ENCODE measurements at places on chromosomes 11 and 22. TPM values are rescaled to one million over a fixed set of nuclear protein-coding genes. Genes with fewer than 3 reads are reported as not detected.

HEPHL1 gene
- total RNA-seq, result not detected

DNA sequence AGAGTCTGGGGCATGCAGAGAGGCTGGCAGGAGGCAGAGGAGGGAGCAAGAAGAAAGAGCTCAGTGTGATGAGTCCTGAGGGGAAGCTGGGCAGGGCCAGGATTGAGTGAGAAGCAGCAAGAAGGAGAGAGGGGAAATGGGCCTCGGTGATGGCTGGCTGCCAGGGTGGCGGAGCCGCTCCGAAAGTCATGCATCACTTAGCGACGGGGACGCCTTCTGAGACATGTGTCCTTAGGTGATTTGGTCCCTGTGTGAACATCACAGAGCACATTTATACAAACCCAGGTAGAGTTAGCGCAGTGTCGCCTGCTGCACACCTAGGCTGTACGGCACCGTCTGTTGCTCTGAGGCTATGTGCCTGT, 15.1 kb downstream of the TBC1D22A start:
- no peaks in the 10 kb centered on the region for H3K36me3 ChIP-seq
- no peak for DNase-seq
- H3K27ac ChIP-seq, result no peak overlapping the region
- peaks cover 2% of the 10 kb centered on the region for H3K27me3 ChIP-seq
- H3K4me1 ChIP-seq, result peaks cover 20% of the 10 kb centered on the region

- no peak for DNase-seq
- no peaks in the 10 kb centered on the region for H3K36me3 ChIP-seq
- no peak overlapping the region for H3K4me3 ChIP-seq
- H3K27me3 ChIP-seq, result no peaks in the 10 kb centered on the region
- no peak overlapping the region for H3K27ac ChIP-seq
- peaks cover 2% of the 10 kb centered on the region for H3K4me1 ChIP-seq
Measured at GRCh38 chr11:89489930-89490329, 1.2 kb downstream of the NOX4 start.

- H3K27ac ChIP-seq, result no peak overlapping the region
- no peaks in the 10 kb centered on the region for H3K36me3 ChIP-seq
- no peak for DNase-seq
- no peaks in the 10 kb centered on the region for H3K27me3 ChIP-seq
Measured at GRCh38 chr11:86204356-86204755, 40.2 kb upstream of the EED start.

- no peak for DNase-seq
- no peaks in the 10 kb centered on the region for H3K27me3 ChIP-seq
- no peak overlapping the region for H3K27ac ChIP-seq
- no peaks in the 10 kb centered on the region for H3K36me3 ChIP-seq
- no peak overlapping the region for H3K4me3 ChIP-seq
Measured at GRCh38 chr11:61725781-61726231, 26.6 kb upstream of the MYRF start.

DNA sequence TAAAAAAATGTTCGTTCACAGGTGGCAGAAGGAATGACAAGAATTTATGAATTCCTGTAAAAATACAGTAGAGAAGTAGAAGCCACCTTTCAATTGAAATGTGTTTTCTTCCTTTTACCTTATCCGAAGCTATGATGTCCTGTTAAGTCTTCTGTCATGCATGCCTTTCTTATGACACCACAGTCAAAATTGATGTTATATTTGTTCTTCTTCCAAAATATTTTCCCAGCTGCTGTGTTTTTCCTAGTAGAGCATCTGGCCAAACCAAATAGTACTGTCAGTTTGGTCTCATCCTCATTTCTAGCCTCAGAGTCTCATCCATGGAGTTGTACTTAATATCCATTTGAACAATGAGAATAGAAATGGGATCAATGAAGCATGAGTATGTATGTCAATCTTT, 206.1 kb downstream of the PGR start:
- no peak for DNase-seq
- no peaks in the 10 kb centered on the region for H3K4me1 ChIP-seq
- no peaks in the 10 kb centered on the region for H3K36me3 ChIP-seq
- H3K27me3 ChIP-seq, result no peaks in the 10 kb centered on the region
- H3K4me3 ChIP-seq, result no peak overlapping the region
